ENCODE measurements at places on chromosomes 16 and 17.

DNA sequence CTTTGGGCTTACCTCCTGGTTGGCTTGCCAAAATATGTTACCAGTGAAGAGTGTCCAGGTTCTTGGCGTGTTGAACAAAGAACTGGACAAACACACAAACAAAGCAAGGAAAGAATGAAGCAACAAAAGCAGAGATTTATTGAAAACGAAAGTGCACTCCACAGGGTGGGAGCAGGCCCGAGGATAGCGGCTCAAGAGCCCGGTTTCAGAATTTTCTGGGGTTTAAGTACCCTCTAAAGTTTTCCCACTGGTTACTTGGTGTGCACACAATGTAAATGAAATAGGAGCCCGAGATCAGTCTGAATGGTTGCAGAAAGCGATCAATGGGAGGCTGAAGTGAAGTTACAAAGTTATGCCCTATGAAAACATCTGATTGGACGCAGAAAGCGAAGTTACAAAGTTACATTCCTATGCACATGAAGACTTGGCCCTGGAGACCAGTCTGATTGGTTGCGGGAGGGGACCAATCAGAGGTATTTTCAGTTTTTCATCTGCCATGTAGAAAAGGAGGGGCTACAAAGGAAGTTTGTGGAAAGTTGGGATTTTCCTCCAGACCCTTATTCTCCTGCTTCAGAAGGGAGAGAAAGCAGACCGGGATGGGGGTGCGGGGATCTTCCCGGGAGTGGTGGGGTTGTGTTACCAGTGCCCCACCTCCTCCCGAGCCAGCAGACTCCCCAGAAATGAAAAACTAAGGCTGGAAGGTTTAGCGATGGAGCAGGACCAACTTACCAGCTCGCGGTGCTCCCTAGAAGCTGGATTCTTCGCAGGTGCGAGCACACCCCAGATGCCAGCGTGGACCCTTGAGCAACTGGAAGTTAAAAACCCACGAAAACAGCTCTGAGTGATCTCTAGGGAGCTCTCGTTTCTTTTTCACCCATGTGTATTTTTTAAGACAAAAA is at the start of gene SLFN12:
Gene SLFN12, minus strand, starts transcription at position 325 of the 899 bp plus-strand sequence. CDS start 9,472 bp downstream, outside the sequence.
- DNase-seq, result no peak

DNA sequence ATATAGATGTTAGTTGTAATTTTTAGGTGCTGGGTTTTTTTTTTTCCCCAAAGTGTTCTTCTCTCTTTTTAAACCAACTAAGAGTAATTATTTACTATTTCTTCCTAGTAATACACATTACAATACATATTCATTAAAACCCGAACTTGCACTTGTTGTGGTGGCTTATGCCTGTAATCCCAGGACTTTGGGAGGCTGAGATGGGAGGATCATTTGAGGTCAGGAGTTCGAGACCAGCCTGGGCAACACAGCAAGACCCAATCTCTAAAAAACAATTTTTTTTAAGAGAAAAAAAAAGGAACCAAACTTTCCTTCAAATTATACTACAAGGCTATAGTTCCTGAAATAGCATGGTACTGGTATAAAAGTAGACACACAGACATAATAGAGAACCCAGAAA is 3.8 kb downstream of the EFCAB5 start:
- DNase-seq, result no peak

- DNase-seq, result no peak
Measured at GRCh38 chr16:47037396-47037745, 63.9 kb upstream of the DNAJA2 start.

DNA sequence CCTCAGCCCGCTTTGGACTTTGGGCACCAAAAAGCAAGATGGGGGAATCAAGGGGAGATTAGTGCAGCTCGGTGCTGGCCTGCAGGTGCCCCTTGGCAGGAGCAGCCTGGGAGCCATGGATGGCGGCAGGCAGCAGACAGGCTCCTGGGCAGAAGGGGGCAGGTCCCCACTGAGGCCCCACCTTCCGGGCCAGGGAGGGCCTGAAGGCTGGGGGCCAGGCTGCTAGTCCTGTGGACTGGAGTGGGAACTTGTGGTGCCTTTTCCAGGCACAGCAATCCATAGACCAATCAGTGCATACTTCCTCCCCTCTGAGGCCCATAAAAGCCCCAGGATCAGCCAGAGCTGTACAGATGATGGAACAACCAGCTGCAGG is 64.0 kb downstream of the USP32 start:
- no peak for DNase-seq

DNA sequence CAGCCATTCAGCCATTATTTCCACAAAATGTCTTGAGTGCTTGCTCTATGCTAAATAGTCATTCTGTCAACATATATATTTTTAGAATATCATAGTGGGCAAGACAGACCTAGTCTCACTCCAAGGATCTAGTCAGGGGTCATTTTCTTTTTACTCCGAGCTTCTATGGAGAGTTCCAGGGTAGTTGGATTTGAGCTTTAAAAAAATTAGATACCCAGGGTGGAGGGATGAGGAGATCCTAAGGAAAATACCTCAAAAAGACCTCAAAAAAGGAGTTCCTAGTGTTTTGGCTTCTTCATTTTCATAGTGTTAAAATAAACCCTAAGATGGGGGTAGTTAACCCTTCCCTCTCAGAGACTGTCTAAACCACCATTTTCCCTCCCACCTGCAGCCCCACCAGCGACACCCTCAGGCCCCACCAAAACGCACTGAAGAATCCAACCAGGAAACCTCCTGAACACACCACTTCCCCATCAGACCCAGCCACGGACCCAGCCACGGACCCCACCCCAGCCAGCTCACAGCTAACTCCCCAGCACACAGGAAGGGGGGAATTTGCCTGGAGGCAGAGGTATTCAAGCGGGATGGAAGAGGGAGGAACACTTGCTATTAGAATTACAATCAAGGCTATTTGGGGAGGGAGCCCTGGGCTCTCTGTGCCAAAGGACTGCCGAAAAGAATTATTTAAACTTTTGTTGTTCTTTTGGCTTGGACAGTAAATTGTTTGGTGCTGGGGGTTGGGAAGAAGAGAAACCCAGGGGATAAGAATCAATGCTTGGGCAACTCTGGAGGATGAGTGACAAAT is 2.2 kb downstream of the ETV4 start:
- no peak for DNase-seq

DNA sequence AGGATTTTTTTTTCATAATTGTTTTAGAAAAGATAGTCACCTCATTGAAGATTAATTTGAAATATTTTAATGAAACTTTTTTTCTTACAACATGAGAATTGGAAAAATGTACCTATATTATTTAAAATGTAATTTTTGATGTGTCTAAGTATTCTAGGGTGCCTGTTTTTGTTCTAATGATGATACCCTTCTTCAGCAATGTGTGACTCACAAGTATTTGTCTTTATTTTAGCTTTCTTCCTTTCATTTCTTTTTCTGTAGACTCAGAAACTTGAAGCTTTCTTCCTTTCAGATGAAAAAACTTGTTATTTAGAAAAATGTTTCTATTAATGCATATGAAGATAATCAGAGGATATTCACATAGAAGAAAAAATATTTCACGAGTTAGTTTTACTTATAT is 231.8 kb downstream of the BCAS3 start:
- no peak for DNase-seq

- DNase-seq, result peak; percentile 94
Measured at GRCh38 chr17:50661795-50662391, 27.2 kb downstream of the ABCC3 start.

DNA sequence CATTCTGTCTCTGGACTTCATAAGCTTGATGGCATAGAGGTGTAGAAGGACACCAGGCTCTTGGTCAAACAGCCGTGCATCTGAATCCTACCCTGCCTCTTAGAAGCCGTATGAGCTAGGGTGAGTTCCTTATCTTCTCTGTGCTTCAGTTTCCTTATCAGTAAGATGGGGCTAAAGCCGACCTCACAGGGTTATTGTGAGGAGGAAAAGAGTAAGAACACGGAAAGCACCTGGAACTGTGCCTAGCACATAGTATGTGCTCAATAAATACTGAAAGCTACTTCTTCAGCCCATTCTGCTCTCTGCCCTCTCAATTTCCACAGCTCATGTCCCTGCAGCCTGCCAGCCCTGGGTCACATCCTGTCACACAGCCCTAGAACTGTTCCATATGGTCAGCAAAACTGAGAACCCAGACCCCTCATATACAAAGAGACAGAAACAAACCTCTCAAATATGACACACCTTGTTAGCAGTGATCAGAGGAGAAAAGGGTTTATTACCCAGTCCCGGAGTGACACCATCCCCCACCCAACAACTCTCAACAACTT is 17.0 kb upstream of the UBTF start:
- DNase-seq, result no peak
